ENCODE measurements at places on chromosomes 12 and 14. TPM values are rescaled to one million over a fixed set of nuclear protein-coding genes. Genes with fewer than 3 reads are reported as not detected.

DNA sequence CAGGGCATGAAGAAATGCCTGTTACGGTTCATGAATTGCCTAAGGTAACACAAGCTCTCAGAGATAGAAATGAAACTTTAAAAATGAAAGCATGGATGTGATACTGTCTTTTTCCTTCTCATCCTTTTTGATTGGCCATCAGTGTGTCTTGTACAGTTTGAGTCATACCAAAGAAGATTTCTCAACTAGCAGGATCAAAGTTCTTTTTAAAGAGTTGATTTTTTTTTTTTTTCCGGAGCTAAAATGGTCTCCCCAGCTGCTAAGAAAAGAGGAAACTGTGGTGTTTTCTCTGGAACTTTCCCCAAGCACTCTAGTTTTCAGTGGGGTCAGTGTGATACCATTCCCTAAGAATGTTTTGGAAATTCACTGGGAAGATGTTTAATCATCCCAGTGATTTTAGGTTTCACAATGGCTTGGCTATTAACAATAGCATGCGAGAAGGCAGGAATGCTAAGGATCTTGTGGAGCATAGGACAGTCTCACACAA, 105.0 kb downstream of the ETNK1 start:
- peak; percentile 93 for DNase-seq

DNA sequence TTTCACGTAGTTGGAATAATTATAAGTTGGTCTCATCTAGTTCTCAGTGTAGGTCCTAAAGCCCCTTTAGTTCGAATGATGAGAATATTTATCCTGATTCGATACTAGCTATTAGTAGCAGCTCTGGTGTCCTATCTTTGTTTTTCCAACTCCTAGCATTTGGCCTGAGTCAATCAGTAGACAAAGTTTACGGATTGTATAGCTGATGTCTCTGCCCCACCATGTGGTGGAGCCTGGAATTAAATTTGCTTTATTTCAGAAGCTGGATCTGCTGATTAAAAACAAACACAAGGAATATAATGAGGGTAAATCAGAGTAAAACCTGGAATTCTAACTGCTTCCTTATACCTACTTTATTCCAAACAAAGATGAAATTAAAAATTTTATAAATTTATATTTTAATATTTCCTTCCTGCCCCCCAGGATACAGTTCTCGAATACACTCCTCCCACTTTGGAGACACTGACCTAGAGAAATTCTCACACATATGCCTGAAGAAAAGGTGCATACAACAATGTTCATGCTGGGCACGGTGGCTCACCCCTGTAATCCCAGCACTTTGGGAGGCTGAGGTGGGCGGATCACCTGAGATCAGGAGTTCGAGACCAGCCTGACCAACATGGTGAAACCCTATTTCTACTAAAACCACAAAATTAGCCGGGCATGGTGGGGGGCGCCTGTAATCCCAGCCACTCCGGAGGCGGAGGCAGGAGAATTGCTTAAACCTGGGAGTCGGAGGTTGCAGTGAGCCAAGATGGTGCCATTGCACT, 7.6 kb upstream of the BRMS1L start:
- peak; percentile 63 for DNase-seq

- DNase-seq: peak; percentile 84
These were observed 3.6 kb upstream of the SLC7A8 start for GRCh38 chr14:23186913-23187654.

DNA sequence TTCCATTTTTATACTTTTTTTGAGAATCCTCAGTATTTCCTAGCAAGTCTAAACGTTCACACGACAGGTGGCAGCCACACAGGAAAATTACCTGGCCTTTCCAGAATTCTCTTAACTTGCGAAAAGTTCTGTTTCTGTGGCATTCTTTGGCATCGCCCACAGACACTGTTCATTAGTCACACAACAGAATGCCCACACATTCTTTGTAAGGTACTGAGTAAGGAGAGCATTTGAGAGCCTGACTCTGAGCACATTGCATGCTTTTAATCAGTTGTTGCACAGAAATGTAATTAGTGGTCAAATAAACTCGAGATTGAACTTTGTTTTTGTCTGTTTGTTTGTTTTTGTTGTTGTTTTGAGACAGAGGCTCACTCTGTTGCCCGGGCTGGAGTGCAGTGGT, 52.4 kb downstream of the LMNTD1 start:
- DNase-seq: no peak

- peak; percentile 30 for DNase-seq
These were observed 331.5 kb downstream of the LRIG3 start for GRCh38 chr12:58588770-58589169.

- peak; percentile 47 for DNase-seq
These were observed 553.6 kb upstream of the ATP2B1 start for GRCh38 chr12:90262251-90262650.

DNA sequence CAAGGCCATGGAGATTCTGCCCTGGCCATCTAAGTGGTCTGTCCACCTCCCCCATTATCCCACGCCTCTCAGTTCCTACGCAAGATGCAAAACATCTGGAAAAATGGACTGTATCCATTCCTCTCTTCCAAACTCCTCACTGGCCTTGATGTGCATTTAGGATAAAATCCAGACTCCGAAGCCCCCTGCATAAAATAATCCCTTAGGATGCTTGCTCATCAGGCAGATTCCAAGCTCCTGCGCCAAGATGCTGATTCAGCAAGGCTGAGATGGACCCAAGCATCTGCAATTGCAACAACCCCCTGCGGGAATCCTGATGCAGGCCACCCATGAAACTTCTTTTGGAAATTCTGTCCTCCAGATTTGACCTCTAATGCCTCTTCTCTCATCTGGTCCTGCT, 81.6 kb downstream of the SPRING1 start:
- no peak for DNase-seq

- no peak for DNase-seq
These were observed 31.6 kb downstream of the SPTLC2 start for GRCh38 chr14:77584809-77585208.

DNA sequence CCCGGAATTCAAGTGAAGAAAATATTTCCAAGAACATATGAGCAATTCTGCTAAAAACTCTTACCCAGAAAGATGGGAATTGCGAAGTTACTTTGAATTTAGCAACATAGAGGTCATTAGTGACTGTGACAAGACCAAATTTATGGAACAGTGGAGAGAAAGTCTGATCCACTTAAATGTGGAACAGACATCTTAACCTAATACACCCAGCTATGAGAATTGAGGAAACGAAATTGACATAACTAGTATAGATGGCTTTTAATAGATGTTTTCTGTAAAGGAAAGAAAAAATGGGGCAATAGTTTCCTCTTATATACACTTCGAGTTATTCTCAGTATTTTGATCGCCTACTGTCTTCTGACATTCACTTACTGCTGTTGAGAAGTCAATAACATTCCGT, 4.6 kb downstream of the OVCH1 start:
- DNase-seq: no peak

Gene ADAM21
- 0.66 TPM for total RNA-seq

Gene PXN
- 21.5 TPM for total RNA-seq

Gene BATF
- total RNA-seq: 0.51 TPM

Gene WSB2
- total RNA-seq: 77.3 TPM
